ENCODE measurements at places on chromosomes 2 and 18. TPM values are rescaled to one million over a fixed set of nuclear protein-coding genes. Genes with fewer than 3 reads are reported as not detected.

DNA sequence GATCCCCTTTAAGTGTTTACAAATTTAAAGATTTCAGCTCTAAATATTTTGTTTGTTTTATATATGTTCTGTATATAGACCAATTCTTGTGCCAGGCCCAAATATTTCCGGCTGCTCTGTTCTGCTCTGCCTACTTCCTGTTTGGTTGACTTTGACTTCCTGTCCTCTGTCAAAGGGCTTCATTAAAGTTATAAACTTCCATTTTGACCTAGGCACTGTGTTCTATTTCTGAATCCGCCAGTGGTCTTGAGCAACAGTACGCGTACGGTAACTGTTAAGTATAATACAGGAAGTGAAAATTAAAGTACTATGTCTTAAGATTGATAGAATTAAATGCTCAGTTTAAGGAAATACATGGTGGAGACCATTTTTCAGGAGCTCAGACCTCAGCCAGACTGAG is 13.5 kb upstream of the REL start:
- no peak for DNase-seq
- no peaks in the 10 kb centered on the region for H3K27me3 ChIP-seq
- no peaks in the 10 kb centered on the region for H3K4me1 ChIP-seq
- H3K27ac ChIP-seq, result no peak overlapping the region
- H3K36me3 ChIP-seq, result no peaks in the 10 kb centered on the region

GRCh38 chr2:179614121-179614520 is 247.3 kb downstream of the ZNF385B start:
- H3K4me1 ChIP-seq, result no peaks in the 10 kb centered on the region
- H3K4me3 ChIP-seq, result no peak overlapping the region
- H3K27me3 ChIP-seq, result no peaks in the 10 kb centered on the region
- H3K36me3 ChIP-seq, result no peaks in the 10 kb centered on the region
- H3K27ac ChIP-seq, result no peak overlapping the region

- no peak for DNase-seq
- H3K4me3 ChIP-seq, result no peak overlapping the region
- H3K36me3 ChIP-seq, result no peaks in the 10 kb centered on the region
- no peaks in the 10 kb centered on the region for H3K4me1 ChIP-seq
- no peak overlapping the region for H3K27ac ChIP-seq
- H3K27me3 ChIP-seq, result no peaks in the 10 kb centered on the region
These were observed 216.1 kb upstream of the THUMPD2 start for GRCh38 chr2:39995005-39995737.

Gene FKBP1B
- 4.3 TPM for total RNA-seq

DNA sequence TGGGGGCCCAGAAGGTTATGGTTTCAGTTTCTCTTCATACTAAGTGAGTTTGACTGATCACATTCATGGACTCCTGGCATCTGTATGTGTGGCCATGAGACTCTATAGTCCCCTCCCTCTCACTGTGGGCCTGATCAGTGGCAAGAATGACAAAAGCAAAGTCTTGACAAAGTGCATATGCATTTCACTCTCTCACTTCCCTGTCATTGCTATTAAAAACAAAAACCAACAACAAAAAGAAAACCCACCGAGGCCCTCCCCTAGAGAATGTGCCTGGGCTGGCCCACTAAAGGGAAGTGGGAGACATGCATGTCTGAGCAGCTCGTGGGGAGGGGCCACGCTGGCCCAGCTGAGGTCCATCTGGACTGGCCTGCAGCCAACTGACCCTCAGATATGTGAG is 600.1 kb upstream of the RAB6C start:
- H3K36me3 ChIP-seq, result no peaks in the 10 kb centered on the region
- no peak overlapping the region for H3K27ac ChIP-seq
- DNase-seq, result no peak
- no peak overlapping the region for H3K4me3 ChIP-seq

DNA sequence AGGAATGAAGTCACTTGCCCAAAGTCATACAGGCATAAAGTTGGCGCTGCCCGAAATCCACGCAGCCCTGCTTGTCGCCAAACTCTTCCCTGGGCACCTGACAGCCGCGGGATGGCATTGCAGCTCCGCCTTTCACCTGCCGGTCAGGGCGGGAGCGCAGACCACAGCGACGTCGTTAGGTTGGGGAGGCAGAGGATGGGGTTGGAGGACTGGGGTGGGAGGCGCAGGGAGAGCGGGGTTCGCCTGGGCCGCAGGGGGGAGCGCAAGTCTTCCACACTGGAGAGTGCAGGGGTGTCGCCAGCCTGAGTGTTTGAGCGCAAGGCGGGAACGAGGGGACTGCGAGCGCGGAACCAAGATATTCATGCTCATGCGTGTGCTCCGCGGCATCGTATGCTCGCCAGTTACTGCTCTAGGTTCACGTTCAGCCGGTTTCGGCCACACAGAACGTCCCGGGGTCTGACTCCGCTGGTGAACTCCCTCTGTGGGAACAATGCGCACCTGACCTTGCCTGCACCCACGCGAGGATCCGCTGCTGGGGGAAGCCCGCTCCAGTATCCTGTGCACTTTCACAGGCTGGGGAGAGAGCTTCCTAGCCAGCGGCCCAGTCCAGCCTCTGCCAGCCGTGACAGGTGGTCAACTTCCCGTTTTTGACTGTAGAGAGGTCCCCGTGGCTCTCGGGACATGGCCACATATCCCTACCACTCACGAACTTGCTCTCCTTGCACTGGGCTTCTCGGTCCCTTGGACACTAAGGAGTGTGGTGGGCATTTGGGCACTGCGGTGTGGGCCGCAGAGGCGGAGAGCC is 767 bp upstream of the NPPC start:
- no peaks in the 10 kb centered on the region for H3K27me3 ChIP-seq
- DNase-seq, result peak; percentile 64
- H3K4me3 ChIP-seq, result no peak overlapping the region
- no peaks in the 10 kb centered on the region for H3K36me3 ChIP-seq

DNA sequence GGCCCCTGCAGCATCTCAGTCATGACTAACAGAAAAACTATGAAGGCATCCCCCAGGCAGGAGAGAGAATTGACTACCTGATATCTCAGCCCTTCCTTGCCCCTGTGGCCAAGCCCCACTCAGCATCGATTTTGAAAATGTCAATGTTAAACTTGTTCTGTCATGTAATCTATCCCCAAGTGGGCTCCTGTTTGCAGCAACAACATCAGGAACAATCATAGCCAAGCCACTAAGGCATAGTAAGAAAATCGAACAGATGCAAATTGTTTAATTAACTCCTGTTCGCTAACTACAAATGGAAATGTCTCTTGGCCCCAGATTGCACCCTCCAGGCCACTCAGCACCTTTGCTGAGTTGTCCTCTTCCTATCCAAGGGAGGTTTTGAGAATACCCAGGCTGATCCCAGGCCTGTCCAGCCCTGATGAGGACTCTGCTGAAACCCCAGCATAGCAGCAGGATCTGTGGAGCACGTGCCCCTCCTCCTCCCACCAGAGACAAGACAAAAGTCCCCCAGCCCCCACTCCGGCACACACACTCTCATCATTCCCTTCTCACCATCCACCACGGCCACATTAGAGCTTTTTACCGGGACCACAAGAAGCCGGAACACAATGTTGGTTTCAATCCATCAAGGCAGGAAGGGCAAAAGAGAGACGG is 150.1 kb downstream of the TNS1 start:
- DNase-seq, result no peak
- no peak overlapping the region for H3K27ac ChIP-seq
- no peaks in the 10 kb centered on the region for H3K4me1 ChIP-seq
- no peaks in the 10 kb centered on the region for H3K27me3 ChIP-seq
- no peak overlapping the region for H3K4me3 ChIP-seq

DNA sequence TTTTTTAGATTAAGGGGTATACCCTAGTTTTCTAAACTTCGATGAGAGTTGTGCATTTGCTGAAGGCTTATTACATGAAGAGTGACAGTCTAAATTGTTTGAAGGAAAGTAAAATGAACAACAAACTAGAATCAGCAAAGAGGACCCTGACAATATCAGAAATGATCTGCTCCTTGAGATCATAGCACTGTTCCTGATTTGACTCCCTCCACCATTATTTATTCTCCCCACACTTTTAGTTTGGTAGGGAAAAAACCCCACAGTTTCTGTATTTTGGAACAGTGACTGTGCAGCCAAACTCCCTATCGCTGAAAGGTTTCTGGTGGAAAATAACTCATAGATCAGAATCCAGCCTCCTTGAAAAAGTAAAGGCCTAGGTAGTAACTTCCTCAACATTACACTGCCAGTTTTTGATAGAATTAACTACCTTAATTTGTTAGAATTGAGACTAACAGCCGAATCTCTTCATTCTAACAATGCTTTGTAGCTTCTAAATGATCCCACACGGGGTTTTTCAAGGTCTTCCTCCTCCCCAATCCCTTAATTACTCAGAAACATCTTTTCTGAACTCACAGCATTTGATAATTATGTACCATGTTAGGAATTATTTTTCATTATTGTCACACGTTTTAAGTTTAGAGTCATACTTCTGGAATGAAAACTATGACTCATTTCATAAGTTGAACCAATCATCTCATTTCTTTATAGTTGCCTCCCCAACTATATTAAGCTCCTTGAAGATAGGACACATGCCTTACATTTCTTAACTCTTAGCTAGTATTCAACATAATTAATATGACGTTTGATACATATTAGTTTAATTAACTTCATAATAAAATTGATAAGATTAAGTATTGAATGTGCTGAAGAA is 2.9 kb downstream of the MYL12A start:
- no peak for DNase-seq
- H3K4me1 ChIP-seq, result peaks cover 21% of the 10 kb centered on the region
- no peaks in the 10 kb centered on the region for H3K27me3 ChIP-seq
- peaks cover 11% of the 10 kb centered on the region for H3K36me3 ChIP-seq
- H3K27ac ChIP-seq, result peak overlapping the region; percentile 46

Gene ANKRD29
- total RNA-seq, result 2.0 TPM

Data from pancreas (tissue), 10 donors.